ENCODE measurements at places on chromosomes 3 and 15. TPM values are rescaled to one million over a fixed set of nuclear protein-coding genes. Genes with fewer than 3 reads are reported as not detected.

The TLR9 gene
- total RNA-seq, result 0.55 TPM

The ZNF280D gene
- total RNA-seq, result 24.4 TPM

The DOCK3 gene
- total RNA-seq, result 1.6 TPM

The MESP2 gene
- not detected for total RNA-seq

The NRG4 gene
- not detected for total RNA-seq

The CHL1 gene
- not detected for total RNA-seq

The SCN5A gene
- total RNA-seq, result not detected

The RARB gene
- total RNA-seq, result not detected

The MRAS gene
- total RNA-seq, result not detected

The COLQ gene
- total RNA-seq, result 5.2 TPM

The KIF15 gene
- total RNA-seq, result 52.5 TPM

The SMAD6 gene
- 0.58 TPM for total RNA-seq

The ROPN1B gene
- not detected for total RNA-seq

The TRA2B gene
- total RNA-seq, result 194 TPM

DNA sequence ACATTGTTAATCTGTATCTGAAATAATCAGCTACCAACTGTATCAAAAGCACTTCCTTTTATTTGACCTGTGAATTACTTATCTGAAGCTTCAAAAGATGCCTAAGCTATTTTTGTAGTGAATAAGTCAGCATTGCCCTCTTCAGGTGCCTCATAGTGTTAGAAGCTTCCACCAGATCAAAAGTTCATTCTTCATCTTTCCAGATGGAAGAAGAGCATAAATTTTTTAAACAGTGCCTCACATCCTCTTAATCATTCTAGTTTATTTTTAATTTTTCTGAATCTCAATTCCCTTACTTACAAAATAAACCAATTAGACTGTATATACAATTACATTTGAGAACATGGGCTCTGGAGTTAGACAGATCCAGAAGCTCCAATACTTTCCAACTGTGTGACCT lies 65.0 kb downstream of the MYO5A start:
- DNase-seq, result no peak

DNA sequence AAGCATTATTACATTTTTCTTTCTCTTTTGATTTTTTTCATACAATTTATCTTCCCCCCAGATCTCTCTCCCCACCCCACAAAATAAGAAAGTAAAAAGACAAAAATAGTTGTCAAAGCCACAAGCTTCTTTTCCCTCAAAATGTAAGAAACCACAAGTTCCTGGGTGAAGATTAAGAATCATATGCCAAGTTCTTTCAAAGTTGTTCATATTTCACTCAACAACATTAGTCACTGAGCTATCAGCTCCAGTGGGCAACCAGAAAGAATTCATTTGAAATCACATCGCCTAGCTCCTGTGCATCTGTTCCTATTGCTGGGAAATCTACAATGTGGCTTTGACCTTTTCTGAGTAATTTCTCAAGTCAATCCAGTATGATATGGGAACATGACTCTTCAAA lies 681.6 kb upstream of the ARPP21 start:
- DNase-seq, result no peak

GRCh38 chr15:56892659-56893363 lies 25.6 kb upstream of the TCF12 start:
- no peak for DNase-seq

DNA sequence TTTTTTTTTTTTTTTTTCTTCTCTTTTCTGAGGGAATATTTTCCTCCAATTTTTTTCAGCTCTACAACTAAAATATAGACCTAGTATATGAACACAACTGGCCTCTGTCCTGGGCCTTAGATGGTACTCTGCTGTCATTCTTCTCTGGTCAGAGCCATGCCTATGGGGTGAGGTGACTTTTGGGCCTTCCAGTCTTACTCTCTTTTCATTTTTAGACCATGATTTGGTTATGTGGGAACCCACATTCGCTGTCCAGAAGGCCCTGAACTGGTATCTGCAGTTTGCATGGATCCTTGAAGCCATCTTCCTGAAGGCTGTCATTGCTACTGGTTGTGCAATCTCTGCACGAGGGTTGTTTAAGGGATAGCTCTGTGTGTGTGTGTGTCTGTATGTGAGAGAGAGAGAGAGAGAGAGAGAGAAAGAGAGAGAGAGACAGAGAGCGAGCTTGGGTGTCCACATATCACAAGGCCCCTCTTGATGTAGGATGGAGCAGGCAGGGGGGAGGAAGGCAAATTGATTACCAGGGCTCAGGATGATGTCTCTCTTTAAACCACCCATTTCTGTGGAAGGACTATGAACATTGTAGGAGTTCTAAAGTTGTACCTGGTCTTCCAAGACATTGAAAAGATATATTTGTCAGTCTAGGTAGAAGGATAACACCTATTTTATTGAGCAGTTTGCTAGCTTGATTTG lies 6.9 kb downstream of the TGFBR2 start:
- DNase-seq, result no peak

DNA sequence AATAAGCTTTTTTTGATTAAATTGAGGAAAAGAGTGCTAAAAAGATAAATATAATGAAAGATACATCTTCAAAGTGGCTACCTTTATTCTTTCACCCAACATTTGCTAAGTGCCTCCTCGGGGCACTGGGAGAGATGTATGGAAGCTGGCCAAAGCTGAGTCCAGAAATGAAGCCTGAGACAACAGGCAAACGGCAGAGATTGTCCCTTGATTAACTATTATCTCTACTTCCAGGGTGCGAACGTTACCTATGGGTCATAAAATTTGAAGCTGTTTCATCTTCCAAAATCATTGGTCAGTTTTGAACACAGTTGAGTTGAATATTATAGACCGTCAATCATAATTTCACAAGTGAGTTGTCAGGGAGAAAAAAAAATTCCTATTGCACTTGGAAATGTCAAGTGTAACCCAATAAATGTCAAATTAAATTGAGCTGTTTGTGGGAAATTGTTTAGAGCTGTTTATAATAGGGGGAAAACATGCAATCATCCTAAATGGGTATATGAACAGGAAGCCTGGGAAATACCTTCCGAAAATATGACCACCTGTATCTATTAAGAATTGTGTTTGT lies 73.9 kb downstream of the SUCLG2 start:
- no peak for DNase-seq

DNA sequence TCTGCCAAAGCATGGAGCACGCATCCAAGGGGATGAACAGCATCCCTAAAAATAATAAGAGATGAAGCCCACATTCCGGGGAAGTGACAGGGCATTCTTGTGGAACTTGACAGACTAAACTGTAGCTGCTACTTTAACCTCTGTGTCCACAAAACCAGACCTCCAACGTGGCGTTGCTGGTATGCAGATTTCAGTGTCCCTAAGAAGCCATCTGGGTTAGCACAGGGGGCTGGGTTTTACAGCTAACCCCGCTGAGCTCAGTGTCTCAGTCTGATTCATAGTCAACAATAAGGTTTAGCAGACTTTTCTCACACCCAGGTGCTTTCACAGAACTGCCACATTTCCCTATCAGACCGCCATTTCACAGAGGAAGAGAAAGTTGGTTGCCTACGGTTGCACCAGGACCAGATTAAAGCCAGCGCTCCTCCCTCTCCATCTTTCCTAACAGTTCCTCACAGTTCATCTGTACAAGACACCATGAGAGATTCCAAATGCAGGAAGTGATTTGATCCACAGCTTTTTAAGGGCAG lies 61.6 kb upstream of the CTDSPL start:
- no peak for DNase-seq

GRCh38 chr3:126245811-126246727 lies 65.7 kb upstream of the ALDH1L1 start:
- DNase-seq, result peak; percentile 30

- DNase-seq, result no peak
Measured at GRCh38 chr3:127464642-127465041, 125.9 kb downstream of the TPRA1 start.

DNA sequence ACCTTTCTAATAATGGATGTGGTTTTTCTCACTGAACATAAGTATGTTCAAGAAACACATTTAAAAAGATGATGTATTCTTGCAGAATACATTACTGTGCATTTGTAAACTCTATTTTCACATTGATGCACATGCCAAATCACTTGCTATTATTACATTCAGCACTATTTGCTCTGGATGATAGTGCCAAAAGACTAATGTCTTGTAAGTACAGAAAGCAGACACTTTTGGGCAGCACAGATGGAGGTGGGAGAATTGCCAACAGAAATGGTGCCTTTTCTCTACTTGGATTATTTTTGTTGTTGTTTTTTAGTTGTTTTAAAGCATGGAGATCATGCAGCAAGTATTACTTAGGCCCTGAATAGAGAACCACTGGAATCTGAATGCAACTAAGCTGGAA lies 10.2 kb upstream of the FGF12 start:
- DNase-seq, result no peak

DNA sequence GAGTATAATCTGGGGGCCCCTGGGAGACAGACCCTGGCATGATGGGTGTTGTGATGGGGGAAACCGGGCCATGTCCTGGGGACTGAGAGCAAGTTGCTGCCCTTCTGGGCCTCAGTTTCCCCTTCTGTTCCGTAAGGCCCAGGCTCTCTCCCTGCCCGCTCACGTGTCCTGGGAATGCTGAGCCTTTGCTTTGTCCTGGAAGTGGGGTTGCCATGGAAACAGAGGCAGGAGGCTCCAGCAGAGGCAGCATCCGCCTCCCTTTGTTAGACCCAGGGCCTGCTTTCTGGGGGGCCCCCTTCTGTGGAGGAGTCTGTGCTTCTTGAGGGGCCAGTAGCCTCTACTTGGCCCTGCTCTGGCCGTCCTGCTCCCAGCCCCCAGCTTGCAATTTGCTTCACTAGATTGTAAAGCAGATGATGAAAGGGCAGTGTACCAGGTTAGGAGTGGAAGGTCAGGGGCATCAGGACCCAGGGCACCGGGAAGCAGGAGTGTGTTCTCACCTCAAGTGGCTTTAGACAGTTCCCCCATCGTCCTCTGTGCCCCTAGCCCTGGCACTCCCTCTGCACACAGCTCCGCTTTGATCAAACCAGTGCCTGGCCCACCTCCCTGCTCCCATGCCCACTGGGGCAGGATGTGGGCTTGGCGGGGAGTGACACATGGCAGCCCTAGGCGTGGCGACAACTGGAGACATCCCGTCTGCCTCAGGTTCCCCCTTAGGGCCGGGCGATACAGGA lies 105.6 kb downstream of the FBLN2 start:
- DNase-seq, result peak; percentile 75

- no peak for DNase-seq
Measured at GRCh38 chr3:170603770-170604510, 18.1 kb upstream of the SLC7A14 start.

DNA sequence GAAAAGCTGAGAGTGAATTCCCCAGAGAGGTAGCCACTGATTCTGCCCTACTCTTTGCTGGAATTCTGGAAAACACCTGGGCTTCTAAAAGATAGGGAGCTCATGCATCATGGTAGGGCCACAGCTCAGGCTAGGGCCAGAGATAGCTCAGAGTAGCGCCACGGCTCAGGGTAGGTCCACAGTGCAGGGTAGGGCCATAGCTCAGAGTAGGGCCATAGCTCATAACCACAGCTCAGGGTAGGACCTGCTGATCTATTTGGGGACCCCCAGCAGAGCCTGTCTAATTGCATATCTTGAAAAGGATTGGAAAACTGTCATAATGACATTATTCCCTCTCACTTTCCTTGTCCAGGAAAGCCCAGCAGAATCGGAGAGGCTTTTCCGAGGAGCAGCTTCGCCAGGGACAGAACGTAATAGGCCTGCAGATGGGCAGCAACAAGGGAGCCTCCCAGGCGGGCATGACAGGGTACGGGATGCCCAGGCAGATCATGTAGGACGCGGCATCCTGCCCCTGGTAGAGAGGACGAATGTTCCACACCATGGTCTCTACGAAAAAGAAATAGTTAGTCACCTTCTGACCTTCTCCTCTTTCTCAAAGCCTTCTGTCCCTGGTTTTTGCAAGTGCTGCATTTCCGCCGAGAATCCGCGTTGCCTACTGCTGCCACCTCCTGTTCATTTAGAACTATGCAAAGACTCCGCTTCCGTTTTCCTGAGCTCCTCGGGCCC lies 14.5 kb downstream of the TAGLN3 start:
- DNase-seq, result peak; percentile 75

GRCh38 chr3:10508235-10508618 lies 2.8 kb upstream of the ATP2B2 start:
- no peak for DNase-seq

GRCh38 chr3:125057186-125057850 lies 1.5 kb upstream of the HEG1 start:
- no peak for DNase-seq

- no peak for DNase-seq
Measured at GRCh38 chr3:129673897-129674797, 67.7 kb upstream of the PLXND1 start.
